ENCODE measurements at places on chromosomes 4 and X.

GRCh38 chr4:33512397-33512796, 2731.9 kb downstream of the ARAP2 start:
- no peak for DNase-seq

- DNase-seq = no peak
These were observed 78.0 kb upstream of the DRD5 start for GRCh38 chr4:9703391-9703790.

DNA sequence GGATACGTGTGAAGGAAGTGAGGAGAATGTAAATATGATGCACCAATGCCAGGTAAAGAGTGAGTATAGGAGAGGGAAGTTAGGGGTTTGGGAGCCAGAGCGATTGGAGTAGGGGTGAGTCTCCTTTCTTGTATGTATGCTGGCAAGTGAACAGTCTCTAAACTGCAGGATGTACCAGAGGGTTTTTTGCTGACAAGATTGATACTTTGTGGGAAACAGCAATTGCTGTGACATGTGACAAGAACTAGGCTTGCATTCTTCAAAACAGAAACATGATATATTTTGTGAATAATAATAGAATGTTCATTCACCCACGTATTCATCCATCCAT, 706 bp downstream of the CHIC1 start:
- no peak for DNase-seq

DNA sequence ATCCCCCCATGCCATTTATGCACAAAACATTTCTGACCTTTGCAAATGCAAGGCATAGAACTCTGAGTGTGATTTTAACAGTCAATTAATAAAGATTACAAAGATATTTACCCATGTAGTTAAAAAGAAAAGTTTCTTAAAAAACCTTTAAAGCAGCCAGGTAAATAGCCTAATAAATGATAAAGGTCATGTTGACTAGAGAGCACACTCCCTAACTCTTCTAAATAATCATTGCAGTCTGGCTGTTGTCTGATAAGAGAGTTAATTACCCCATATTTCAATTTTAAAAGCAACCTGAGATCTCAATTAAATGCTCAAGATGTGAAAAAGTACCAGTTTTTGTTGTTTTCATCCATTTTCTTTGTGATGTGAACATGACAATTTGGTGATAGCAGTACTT, 291.5 kb upstream of the SMIM31 start:
- no peak for DNase-seq

- DNase-seq = no peak
These were observed 341.1 kb downstream of the RAPGEF2 start for GRCh38 chr4:159443975-159444374.

- DNase-seq = no peak
These were observed 36.1 kb downstream of the DHRSX start for GRCh38 chrX:2464677-2465166.

DNA sequence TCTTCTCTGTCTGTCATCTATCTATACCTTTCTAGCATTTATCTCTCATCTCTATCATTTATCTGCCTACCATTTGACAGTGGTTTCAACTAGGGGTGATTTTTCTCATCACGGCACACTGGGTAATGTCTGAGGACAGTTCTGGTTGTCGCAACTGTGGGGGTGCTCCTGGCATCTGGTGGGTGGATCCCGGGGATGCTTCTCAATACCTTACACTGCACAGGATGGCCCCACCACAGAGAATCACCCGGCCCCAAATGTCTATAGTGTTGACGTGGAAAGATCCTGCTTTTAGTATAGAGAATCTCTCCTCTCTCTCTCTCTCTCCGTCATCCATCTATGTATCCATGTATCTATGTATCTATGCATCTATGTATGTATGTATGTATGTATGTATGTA, 7.2 kb downstream of the P2RY8 start:
- DNase-seq = no peak

GRCh38 chr4:135838889-135839288, 1637.3 kb upstream of the PABPC4L start:
- no peak for DNase-seq

DNA sequence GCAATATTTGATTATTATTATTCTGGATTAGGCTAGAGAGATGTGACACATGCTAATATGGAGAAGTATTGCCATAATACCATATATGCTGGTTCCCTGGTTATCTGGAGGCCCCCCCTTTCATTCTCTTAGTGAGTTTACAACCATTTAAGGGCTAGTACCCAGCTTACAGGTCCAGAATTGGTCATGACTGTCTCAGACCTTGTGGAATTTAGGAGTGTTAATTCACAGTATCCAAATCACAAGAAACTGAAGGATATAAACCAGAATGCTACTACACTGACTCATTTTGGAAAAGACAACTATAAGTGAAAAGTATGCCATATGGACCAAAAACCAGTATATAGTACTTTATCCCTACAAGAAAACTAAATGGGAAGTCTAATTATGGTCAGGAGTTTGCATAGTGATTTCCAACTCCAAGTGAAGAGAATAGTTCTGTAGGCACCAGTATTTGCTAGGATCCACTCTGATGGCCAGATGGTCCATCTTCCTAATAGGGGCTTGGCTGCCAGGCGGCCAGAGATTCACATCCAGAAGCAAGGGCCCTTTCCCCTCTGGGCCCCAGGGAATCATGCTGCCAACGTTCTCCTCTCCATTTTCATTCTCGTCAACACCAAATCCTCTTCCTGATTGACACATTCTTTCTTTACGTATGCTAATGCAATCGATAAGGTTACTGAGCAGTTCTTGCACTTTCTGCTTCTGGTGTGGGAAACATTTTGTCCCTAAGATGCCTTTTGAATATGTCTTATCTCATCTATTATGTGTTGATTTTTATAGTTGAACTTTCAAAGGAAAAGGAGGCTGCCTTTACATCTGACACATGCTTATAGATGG, 123.6 kb downstream of the SHROOM3 start:
- DNase-seq = no peak

- DNase-seq = no peak
These were observed 9.8 kb downstream of the SCFD2 start for GRCh38 chr4:53355930-53356521.

- no peak for DNase-seq
These were observed 310.1 kb downstream of the RAB28 start for GRCh38 chr4:13174001-13174400.

GRCh38 chr4:149985981-149986380, 92.3 kb upstream of the DCLK2 start:
- no peak for DNase-seq

DNA sequence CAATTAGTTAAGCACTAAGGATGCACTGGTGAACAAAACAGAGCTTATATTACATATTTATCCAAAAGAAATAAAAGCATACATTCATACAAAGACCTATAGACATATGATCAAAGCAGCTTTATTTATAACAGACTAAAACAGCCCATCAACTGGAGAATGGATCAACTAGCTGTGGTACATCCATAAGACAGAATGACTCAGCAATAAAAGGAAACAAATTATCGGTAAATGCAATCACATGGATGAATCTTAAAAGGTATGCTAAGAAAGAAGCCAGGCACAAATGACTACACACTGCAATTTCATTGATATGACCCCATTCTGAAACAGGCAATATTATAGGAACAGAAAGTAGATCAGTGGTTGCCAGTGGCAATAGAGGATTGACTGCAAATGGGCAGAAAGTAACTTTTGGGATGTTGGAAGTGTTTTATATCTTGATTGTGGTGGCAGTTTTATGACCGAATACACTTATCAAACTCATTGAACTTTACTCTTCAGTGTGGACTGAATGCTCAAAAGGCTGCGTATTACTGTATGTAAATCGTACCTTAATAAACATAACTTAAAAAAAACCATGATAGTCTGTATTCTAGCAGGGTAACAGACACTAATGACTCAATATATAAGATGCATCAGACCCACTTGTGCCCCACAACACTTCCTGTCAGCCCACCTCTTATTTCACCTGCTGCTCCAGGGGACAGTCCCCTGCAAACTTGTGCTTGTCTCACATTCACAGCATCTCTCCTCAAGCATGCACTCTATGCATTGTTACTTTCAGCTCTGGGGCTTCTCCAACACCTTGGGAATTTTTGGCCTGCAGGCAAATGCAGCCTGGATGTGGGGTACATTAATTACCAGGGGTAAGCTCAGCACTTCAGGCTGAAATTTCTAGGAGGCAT, 59.1 kb downstream of the MID1IP1 start:
- DNase-seq = no peak
